Right renal pelvis (tissue), 4 donors: ENCODE measurements at places on chromosomes 7 and 10.

- no peak for DNase-seq
Measured at GRCh38 chr7:6433784-6434615, 13.8 kb downstream of the DAGLB start.

- no peak for DNase-seq
Measured at GRCh38 chr7:76351372-76351771, 7.4 kb downstream of the YWHAG start.

- DNase-seq: no peak
Measured at GRCh38 chr10:21919906-21920305, 83.6 kb downstream of the DNAJC1 start.

- no peak for DNase-seq
Measured at GRCh38 chr10:92327445-92328433, 36.8 kb downstream of the MARCHF5 start.

DNA sequence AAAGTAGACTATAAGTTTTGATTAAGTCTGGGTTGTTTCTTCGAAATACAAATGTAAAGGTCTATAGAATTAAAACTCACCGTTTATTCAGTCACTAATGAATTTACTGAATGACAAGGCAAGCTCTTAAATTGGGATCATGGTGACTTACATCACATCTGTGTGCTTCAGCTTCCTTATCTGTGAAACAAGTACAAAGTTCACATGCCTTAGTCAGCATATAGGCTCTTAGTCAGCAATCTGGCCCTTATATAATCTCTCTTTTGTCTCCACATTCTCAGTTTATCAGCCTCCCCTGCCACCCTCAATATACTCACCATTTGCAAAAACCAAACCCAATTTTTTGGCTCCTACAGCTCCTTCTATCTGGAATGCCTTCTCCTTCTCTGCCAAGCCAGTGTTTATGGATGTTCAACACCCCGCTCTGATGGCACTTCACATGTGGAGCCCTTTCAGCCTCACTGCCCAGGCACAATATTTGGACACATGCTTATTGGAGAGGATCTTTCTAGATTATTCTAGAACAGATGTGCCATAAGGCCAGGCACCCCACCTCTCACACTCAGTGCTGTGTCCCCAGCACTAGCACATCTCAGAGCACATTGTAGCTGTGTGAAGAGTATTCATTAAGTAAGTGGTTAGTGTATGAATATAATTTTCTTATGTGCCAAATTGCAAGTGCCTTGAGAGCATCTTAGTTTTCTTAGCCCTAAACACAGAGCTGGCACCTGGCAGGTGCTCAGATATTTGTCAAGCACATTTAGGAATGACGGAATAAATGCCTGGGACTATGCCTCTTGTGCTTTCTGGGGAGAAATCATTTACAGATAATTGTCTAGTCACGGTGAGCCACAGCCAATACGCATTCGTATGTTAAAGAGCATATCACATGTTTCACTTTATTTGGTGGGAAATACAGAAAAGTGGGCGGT lies 9.8 kb upstream of the LAMB1 start:
- no peak for DNase-seq

GRCh38 chr10:48773580-48773979 lies 88.9 kb downstream of the WDFY4 start:
- no peak for DNase-seq

DNA sequence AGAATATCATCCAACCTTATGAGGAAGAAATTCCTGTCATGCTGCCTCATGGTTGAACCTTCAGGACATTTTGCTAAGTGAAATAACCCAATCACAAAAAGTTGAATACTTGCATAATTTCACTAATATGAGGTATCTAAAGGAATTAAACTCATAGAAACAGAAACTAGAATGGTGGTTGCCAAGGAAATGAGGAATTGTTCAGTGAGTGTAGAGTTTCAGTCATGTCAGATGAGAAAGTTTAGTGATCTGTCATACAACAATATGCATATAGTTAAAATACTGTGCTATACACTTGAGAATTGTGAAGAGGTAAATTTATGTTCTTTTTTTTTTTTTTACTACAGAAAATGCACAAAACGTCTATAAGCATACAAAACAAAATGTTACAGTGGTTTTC lies 60.7 kb downstream of the R3HCC1L start:
- no peak for DNase-seq

DNA sequence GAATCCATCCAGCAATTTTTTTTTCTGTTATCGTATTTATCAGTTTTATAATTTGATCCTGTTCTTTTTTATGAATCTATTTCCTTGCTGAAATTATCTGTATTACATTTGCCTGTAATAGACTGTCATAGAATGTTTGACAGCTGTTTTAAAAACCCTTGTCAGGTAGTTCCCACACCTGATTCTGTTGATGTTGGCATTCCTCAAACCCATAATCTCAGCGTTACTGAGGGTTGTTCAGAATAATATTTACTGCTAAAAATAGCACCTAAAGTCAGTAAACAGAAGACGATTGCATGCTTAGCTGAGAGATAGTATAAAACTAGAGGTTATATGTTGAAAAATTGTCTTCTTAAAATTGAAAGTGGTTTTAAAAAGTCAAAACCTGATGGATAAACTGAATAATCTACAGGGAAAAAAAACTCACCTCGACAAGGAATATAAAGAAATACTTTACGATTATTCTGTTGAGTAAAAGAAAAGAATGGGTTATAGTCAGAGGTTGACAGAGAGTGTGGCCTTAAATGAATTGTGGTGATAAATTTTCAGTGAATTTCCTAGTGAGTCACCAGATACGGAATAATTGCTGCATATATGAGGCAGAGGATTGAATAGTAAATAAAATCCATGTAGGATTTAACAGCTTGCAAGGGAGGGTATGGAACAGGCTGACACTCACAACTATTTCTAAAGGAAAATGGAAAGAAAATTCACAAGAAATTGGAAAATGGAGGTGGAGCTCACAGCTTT lies 824.1 kb upstream of the IGFBP3 start:
- no peak for DNase-seq

GRCh38 chr7:44604941-44605340 lies 1.5 kb upstream of the OGDH start:
- no peak for DNase-seq

DNA sequence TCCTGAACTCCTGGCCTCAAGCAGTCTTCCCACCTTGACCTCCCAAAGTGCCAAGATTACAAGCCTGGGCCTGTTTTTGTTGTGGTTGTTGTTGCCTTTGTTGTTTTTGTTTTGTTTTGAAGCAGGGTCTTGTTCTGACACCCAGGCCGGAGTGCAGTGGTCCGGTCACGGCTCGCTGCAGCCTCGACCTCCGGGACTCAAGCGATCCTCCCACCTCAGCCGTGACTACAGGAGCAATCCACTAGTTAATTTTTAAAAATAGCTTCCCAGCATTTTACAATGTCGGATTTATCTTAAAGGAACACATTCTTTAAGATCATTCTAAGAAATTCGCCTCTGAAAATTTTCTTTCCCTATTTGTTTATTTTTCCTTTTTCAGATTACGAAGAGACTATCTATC lies 27.7 kb upstream of the AP5Z1 start:
- no peak for DNase-seq

DNA sequence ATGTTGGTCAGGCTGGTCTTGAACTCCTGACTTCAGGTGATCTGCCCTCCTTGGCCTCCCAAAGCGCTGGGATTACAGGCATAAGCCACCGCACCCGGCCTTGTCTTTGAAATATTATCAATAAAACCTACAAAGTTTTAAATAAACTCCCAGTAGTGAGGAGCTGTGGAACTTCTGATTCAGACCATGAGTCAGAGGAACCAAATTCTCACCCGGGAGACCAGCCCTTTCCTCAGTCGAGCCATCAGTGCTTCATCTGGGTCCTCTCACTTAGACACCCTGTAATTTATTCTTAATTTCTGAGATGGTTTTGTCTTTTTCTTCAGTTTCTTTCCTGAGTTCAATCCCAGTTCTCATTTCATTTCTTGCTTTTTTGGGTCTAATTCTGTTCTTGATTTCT lies 68.6 kb downstream of the DYNC2I1 start:
- DNase-seq: no peak

- no peak for DNase-seq
Measured at GRCh38 chr10:926075-926698, 5.3 kb downstream of the LARP4B start.

DNA sequence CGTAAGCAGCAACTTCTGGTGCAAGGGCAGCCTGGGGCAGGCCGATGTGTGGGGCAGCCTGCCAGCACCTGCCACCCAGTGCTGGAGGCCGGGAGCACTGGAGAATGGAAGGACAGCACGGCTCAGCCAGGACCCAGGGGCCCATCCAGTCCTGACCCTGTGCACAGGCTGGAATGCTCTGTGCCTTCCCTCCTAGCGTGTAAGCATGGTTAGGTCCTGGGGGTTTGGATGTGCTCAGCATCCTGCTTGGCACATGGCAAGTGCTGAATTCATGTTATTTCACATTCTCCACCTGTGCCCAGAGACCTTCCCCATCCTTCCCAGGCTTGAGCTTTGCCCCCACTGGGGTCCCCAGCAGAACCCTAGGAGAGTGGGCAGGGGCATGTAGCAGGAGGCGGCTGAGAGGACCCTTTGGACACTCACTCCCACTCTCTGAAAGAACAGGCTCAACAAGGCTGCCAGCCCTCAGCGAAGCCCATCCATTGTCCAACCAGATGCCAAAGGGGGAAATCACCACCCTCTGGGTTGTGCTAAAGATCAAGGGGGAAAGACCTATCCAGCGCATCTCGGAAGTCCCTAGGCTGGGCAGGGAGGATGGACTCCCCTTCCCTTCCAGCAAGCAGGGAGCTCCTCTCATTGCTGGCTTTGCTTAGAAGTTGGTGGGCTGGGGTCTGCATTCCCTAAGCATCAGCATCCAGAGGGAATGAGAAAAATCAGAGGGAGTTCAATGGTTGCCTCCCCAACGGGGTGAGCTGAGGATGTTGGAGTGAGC lies 29.7 kb downstream of the ANXA8 start:
- no peak for DNase-seq

DNA sequence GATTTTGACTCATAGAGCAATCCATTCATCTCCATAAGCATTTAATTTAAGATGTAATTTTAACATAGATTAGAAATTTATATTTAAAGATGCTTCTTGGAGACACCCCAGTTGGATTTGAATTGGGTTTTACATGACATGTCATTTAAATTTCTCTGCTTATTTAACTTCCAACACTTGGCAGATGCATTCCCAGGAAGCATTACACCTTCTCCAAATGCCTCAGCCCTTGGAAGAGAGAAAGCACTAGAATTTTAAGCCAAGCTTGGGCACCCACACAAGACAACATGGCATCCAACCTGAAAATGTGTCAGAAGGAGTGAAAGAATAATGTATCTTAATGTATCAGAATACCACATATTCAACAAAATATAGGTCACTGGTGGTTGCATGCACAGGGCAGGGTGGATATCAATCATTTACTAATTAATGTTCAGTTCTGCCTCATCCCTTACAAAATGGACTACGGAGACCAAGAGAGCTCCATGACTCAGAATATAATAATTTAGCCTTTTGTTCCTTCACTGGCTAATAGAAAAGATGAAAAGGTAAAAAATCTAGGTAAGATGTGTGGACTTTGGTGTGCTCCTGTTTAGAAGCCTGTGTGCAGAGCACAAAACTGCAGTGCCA lies 541.7 kb upstream of the SORCS1 start:
- no peak for DNase-seq

DNA sequence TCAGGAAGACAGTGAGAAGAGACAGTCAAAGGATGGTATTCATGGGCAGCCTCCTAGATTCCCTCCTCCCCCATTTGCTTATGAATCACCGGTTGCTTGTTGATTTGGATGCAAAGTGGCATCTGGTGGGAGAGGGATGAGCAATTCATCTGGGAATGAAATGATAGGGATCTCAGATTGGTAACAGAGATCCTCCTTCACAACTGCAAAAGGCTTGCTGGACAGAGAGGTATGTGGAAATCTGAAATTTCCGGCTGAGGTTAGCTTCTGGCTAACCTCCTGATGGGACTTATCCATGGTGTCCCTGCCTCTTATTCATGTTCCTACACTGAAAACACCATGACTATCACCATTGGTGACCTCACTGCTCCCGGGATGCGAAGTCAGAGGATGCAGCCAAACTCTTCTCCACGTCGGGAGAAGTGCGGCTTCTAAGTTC lies 48.4 kb upstream of the PODXL start:
- no peak for DNase-seq

- DNase-seq: no peak
Measured at GRCh38 chr7:118580743-118581382, 356.4 kb downstream of the ANKRD7 start.

DNA sequence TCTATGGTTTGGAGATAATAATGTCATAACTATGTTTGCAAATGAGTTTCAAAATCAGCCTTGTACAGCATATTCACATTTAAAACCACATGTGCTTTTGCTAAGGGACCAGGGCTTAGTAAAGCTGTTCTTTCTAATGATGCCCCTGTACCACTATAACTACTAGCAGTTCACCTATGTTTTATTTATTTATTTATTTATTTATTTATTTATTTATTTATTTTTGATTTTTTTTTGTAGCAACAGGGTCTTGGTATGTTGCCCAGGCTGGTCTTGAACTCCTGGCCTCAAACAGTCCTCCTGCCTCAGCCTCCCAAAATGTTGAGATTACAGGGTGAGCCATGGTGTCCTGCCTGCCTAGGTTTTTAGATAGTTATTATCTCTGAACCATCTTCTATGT lies 96.9 kb downstream of the CFAP58 start:
- no peak for DNase-seq

GRCh38 chr7:21141476-21141875 lies 286.4 kb upstream of the SP4 start:
- DNase-seq: no peak

DNA sequence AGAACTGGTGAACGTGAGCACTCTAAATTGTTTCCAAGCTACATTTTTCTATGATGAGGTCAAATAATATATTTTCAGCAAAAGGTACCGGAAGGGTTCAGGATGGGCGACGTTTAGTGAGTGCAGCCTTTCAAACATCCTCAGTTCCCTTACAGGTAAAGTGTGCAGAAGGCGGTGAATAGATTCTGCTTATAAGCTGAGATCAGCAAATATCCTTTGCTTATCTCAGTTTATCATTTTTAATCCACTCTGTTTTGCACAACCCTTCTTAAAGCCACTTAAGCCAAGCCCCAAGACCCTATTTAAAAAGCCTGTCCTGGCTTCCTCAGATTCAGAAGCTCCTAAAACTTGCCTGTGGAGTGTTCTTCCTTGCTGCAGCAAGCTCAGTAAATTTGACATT lies 103.1 kb upstream of the DGKB start:
- no peak for DNase-seq

DNA sequence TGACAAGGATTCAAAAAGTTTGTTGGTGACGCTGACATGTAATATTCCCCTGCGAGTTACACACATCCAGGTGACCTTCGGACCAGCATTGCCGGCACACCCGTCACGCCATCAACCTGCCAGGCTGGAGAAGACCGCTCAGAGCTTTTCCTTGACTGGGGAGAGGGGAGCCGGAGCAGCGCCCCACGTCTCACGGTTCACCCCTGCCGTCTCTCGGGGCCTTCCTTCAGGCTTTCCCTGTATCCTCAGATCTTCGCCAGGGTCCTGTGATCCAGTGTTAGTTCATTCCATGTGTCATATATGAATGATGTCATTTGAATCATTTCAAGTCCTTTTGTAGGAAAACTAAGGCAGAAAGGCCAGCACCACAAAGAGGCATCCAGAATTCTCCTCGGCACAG lies 127.8 kb downstream of the MGMT start:
- no peak for DNase-seq

GRCh38 chr10:66931340-66931948 lies 5.6 kb downstream of the LRRTM3 start:
- peak; percentile 54 for DNase-seq
